ENCODE measurements at places on chromosomes 16 and 17. TPM values are rescaled to one million over a fixed set of nuclear protein-coding genes. Genes with fewer than 3 reads are reported as not detected.

The SNX20 gene
- polyA plus RNA-seq: 0.54 TPM

- peak; percentile 57 for DNase-seq
These were observed 43.3 kb downstream of the BCAS3 start for GRCh38 chr17:60720763-60721531.

The CPHXL2 gene
- not detected for polyA plus RNA-seq

The ATP2C2 gene
- 0.32 TPM for polyA plus RNA-seq

GRCh38 chr16:21150375-21151001 is at the start of gene DNAH3:
DNAH3 (minus strand) TSS chr16:21150846; CDS start chr16:21150319, 527 bp downstream.
- no peak for DNase-seq

DNA sequence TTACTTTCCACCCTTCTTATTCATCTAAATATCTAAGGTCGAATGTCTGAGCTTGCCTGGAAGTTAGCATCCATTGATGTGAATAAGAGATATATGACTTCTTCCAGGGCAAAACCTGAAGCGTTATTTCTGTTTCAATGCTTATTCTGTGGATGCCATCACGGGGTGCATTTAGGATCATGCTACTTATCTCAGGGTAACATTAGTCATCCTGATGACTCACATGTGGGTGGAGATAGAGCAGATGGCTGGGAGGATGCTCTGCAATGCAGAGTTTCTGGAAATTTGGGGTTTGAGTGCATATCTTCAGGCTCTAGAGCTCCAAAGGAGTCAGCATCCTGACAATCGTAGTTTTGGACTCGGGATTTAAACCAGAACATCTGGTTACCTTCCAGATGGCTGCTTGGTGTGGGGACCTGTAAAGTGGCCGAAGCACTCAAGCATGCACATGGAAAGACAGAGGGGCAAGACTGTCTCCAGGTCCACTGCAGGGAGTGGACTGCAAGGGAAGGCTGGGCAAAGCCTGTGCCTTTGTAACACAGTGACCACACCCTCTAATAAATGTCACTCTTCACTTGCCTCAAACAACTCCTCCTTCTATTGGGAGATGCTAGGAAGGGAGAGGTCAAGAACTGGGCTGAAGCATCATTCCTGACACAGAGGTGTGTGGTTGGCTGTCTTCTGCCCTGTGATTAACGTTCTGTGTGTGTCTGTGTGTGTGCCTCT is 175.2 kb upstream of the SALL1 start:
- no peak for DNase-seq

The CCR7 gene
- 0.21 TPM for polyA plus RNA-seq

GRCh38 chr17:80445007-80445725 is 30.2 kb downstream of the ENDOV start:
- DNase-seq: no peak

The AANAT gene
- 0.35 TPM for polyA plus RNA-seq

DNA sequence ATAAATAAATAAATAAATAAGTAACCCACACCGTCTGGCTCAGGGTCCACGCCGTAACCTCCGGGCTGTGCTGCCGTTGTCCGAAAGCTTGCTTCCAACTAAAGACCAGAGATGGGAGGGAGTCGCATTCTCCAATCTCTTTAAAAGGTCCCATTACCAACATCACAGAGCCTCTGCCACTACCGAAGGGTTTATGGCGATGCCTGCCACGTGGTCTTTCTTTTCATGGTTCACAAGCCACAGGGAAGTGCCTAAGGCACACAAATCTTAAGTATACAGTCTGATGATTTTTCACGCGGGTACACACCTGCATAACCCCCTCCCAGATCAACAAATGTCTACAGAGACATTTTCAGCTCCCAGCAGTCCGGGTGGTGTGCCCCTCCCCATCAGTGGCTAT is 1.4 kb downstream of the COTL1 start:
- no peak for DNase-seq
